Activated CD4-positive, alpha-beta T cell treated with anti-CD3 and anti-CD28 coated beads for 36 hours (primary cell): ENCODE measurements at places on chromosomes 5 and 9. TPM values are rescaled to one million over a fixed set of nuclear protein-coding genes. Genes with fewer than 3 reads are reported as not detected.

DNA sequence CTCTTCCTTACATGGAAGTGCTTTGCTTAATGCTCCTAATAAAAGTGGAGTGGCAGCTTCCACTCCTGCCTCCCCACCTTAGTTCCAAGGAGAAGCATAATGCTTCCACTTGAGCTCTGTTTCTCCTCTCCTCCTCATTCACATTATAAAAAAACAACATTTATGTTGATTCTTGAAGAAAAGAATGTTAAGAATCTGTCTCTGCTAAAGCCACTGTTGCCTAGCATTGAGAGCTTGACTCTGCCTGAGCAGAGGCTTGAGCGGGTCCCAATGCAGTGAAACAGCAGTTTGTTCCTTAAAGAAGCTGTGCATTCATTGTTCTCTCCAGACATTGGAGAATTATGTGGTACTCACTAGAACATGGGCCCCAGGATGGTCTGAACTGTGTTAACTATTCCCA is 101.5 kb upstream of the GHR start:
- H3K36me3 ChIP-seq = no peaks in the 10 kb centered on the region
- no peaks in the 10 kb centered on the region for H3K4me1 ChIP-seq
- no peak overlapping the region for H3K27ac ChIP-seq
- no peak for DNase-seq
- H3K4me3 ChIP-seq = no peak overlapping the region

GRCh38 chr5:6000867-6001266 is 377.5 kb downstream of the MED10 start:
- no peaks in the 10 kb centered on the region for H3K4me1 ChIP-seq
- no peak overlapping the region for H3K4me3 ChIP-seq
- DNase-seq = no peak
- H3K27ac ChIP-seq = no peak overlapping the region
- no peaks in the 10 kb centered on the region for H3K27me3 ChIP-seq

DNA sequence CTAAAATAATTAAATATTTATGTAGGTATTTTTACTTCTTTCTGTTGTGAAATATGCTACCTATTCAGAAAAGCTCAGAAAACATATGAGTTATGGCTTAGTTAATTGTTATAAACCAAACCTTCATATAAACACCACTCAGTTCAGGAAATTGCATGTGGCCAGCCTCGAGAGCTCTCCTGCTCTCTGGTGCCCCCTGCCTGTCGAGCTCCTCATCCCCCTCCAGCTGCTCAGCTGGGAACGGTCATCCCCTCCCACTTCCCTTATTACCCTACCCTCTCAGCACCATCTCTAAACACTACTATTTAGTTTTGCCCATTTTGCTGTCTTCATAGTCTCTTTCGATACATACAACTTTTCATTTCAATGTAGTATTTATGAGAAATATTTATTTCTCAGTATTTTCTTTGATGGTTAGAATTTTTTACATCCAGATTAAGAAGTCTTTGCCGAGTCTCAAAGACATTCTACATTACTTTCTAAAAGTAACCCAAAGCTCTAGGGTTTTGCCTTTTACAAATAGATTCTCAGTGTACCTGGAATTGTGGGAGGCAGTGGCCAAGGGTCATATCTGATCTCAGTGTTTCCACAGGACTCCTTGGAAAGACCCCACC is 51.2 kb upstream of the SEMA4D start:
- no peak overlapping the region for H3K27ac ChIP-seq

DNA sequence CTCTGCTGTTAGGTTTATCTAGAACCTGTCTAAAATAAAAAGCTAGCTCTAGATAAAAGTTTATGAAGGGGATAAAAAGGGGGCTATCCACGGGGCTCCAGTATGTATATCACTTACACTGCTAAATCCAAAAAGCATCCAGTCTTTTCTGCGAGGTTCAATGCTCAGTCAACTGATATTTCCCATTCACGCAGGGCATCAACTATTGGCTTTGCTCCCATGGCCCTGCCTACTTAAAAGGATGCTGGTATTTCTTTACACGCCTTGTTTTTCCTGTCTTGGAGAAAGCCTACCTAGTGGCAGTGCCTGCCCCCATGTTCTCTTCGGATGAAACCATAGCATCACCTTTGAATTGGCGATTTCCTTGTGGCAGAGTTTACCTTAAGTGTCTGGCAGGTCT is 8.1 kb downstream of the SPRY4 start:
- H3K36me3 ChIP-seq = no peaks in the 10 kb centered on the region
- H3K27me3 ChIP-seq = peaks cover 4% of the 10 kb centered on the region
- H3K4me1 ChIP-seq = peaks cover 43% of the 10 kb centered on the region
- no peak overlapping the region for H3K4me3 ChIP-seq

DNA sequence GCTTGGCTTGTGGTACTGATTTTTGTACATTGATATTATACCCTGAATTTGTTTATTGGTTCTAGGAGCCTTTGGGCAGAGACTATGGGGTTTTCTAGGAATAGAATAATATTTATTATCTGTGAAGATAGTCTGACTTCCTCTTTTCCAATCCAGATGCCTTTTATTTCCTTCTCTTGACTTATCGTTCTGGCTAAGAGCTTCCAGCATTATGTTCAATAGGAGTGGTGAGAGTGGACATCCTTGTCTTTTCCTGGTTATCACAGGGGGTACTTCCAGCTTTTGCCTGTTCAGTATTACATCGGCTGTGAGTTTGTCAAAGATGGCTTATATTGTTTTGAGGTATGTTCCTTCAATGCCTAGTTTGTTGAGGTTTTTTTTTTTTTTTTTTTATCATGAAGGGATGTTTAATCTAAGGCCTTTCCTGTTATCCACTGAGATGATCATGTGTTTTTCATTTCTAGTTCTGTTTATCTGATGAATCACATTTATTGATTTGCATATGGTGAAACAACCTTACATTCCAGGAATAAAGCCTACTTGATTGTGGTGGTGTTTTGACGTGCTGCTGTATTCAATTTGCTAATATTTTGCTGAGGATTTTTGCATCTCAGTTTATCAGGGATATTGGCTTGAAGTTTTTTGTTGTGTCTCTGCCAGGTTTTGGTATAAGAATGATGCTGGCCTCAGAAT is 77.5 kb downstream of the CERT1 start:
- H3K4me3 ChIP-seq = no peak overlapping the region
- peaks cover 4% of the 10 kb centered on the region for H3K36me3 ChIP-seq
- no peak for DNase-seq

GRCh38 chr9:37622462-37622861 is 28.3 kb upstream of the FRMPD1 start:
- no peaks in the 10 kb centered on the region for H3K36me3 ChIP-seq
- H3K4me1 ChIP-seq = no peaks in the 10 kb centered on the region
- peaks cover 4% of the 10 kb centered on the region for H3K27me3 ChIP-seq
- no peak for DNase-seq

GRCh38 chr5:123171259-123171658 is 82.2 kb downstream of the PRDM6 start:
- no peak overlapping the region for H3K27ac ChIP-seq
- no peak for DNase-seq
- H3K27me3 ChIP-seq = peaks cover 13% of the 10 kb centered on the region
- H3K4me3 ChIP-seq = no peak overlapping the region
- H3K4me1 ChIP-seq = no peaks in the 10 kb centered on the region
- no peaks in the 10 kb centered on the region for H3K36me3 ChIP-seq

DNA sequence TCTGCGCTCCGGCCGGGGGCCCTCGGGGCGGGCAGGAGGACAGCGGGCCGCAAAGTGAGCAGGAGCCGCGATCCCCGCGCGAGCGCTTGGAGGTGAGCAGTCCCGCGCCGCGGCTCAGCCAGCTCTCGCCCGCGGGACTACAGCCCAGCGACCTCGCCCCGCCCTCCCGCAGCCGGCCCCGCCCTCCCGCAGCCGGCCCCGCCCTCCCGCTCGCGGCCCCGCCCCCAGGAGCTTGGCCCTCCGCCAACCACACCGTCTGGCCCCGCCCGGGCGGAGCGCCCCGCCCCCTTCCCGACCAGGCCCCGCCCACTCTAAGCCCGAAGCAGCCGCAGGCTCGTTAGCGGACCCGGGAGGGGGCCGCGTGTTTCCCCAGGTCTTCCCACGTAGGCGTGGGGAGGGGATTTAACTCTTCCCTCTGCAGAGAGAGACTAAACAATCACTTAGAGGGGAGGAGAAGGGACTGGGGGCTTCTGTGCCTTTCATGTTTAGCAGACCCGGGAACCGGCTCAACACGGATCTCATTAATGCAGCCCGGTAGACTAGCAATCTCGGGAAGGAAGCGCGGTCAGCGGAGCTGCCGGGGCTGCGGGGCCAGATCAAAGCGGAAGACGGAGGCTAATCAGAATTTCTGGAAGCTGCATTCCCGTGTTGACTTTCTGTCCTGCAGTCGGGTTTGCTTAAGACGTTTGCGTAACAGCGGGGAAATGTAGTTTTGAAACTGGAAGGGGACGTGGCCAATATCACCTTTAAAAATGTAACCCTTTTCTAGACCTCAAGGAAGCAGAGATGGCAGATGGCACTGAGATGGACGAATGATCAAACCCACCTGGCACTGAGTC is at the start of gene MYO10:
TSS of gene MYO10 (minus strand) at position 139 of the 839 bp plus-strand sequence. CDS start 480 bp downstream, outside the sequence.
- H3K27me3 ChIP-seq = peaks cover 62% of the 10 kb centered on the region
- H3K27ac ChIP-seq = peak within 1 kb of the TSS; percentile 4
- H3K4me1 ChIP-seq = peaks cover 22% of the 10 kb centered on the region
- peak within 1 kb of the TSS; percentile 75 for H3K4me3 ChIP-seq

AIF1L gene
- total RNA-seq = 1.4 TPM

GRCh38 chr9:120815075-120815474 is 21.9 kb upstream of the FBXW2 start:
- no peaks in the 10 kb centered on the region for H3K27me3 ChIP-seq
- H3K4me3 ChIP-seq = no peak overlapping the region
- H3K36me3 ChIP-seq = peaks cover 44% of the 10 kb centered on the region
- H3K4me1 ChIP-seq = peaks cover 6% of the 10 kb centered on the region
- H3K27ac ChIP-seq = no peak overlapping the region

DNA sequence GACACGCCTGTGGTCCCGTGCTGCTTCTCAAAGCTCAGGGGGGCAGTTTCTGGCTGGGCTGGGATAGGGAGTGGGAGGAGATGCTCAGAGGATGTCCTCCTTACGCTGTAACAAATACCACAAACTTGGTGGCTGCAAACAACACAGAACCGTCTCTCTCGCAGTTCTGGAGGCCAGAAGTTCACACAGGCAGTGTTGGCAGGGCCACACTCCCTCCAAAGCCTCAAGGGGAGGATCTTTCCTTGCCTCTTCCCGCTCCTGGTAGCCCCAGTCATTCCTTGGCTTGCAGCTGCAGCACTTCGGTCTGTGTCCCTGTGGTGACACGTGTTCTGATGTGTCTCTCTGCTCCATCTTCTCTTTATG is 10.4 kb upstream of the ORM1 start:
- H3K27me3 ChIP-seq = peaks cover 2% of the 10 kb centered on the region
- no peak overlapping the region for H3K4me3 ChIP-seq
- H3K27ac ChIP-seq = no peak overlapping the region
- H3K36me3 ChIP-seq = no peaks in the 10 kb centered on the region
- DNase-seq = no peak

UBE2QL1 gene
- total RNA-seq = not detected

GRCh38 chr5:149153193-149153750 is 12.0 kb downstream of the ABLIM3 start:
- H3K36me3 ChIP-seq = no peaks in the 10 kb centered on the region
- no peak overlapping the region for H3K4me3 ChIP-seq
- H3K4me1 ChIP-seq = peaks cover 2% of the 10 kb centered on the region
- H3K27ac ChIP-seq = no peak overlapping the region
- H3K27me3 ChIP-seq = no peaks in the 10 kb centered on the region
